ENCODE measurements at places on chromosomes 13 and 19.

GRCh38 chr19:13770013-13770635 is 4.1 kb upstream of the C19orf53 start:
- no peak for DNase-seq

DNA sequence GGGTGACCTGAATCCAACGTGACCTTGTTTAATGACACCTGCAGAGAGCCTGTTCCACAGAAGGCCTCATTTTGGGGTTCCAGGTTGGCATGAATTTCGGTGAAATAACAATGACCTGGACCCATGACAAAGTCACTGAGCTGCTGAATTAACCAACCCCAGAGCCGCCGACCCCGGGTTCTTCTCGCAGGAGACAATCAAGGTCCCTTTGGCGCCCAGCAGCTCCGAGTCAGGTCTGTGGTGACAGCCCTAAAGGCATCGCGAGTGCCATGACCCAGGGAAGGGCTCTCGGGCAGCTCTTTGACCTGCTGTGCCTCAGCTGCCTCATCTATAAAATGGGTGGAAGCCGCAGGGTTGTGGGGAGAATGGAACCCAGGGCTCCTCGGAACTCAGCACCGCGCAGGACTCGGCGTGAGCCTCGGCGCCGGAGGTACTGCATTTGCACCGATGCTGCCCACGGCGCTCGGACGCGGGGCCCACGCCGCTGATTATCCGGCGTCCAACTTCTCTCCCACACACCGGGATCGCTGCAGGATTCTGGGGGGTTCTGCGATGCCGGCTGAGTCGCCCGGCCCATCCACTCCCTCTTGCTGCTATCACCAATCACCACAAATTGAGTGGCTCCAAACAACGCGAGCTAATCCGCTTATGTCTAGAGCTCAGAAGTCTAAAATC is 5.7 kb downstream of the SHC2 start:
- DNase-seq: no peak

DNA sequence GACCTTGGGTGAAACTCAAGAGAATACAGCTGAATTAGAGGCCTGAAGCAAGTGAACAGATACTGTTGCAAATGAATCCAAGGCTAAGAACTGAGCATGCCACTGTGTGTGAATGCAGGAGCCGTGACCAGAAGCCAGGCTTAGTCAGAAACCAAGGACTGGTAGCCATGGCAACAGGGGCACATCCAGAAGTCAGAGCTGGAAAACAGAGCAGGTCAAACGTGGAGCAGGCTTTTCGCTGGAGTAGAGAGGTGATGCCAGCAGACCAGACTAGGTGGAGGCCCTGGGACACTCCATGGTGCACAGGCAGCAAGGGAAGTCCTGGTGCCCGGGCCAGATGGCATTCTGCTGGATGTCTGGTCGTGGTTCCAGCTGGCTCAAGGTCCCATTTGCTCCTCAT is 564.1 kb downstream of the PCDH9 start:
- peak; percentile 68 for DNase-seq

- DNase-seq: no peak
Observed at GRCh38 chr13:113592571-113592970, 8.0 kb downstream of the TFDP1 start.

- peak; percentile 96 for DNase-seq
Observed at GRCh38 chr19:44207126-44207803, 5.1 kb upstream of the ZNF227 start.

DNA sequence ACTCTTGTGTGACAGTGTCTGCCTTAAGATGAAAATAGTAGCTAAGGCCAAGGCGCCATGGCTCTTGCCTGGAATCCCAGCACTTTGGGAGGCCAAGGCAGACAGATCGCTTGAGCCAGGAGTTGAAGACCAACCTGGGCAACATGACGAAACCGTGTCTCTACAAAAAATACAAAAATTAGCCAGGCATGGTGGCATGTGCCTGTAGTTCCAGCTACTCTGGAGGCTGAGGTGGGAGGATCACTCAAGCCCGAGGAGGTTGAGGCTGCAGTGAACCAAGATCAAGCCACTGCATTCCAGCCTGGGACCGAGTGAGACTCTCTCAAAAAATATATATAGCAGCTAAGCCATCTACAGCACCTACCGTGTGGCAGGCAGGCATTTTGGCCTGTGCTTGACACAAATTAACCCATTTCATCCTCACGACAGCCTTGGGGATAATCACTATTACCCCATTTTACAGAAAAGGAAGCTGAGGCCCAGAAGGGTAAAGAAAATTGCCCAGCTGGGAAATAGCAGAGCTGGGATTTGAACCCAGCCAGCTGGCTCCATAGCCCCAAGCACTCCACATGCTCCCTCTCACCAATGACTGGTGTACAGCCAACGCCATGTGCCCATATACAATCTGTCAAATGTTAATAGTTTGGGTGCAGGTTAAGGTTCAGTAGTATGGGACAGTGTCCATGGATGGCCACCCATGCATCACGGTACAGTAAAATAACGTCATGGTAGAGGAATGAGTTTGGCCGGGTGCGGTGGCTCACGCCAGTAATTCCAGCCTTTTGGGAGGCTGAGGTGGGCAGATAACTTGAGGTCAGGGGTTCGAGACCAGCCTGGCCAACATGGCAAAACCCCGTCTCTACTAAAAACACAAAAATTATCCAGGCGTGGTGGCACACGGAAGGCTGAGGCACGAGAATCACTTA is 3.1 kb downstream of the SLC1A5 start:
- DNase-seq: no peak

All from cardiac muscle cell (in vitro differentiated cells and primary cell).